Retina (tissue), 1 donor: ENCODE measurements at places on chromosomes 4 and X.

DNA sequence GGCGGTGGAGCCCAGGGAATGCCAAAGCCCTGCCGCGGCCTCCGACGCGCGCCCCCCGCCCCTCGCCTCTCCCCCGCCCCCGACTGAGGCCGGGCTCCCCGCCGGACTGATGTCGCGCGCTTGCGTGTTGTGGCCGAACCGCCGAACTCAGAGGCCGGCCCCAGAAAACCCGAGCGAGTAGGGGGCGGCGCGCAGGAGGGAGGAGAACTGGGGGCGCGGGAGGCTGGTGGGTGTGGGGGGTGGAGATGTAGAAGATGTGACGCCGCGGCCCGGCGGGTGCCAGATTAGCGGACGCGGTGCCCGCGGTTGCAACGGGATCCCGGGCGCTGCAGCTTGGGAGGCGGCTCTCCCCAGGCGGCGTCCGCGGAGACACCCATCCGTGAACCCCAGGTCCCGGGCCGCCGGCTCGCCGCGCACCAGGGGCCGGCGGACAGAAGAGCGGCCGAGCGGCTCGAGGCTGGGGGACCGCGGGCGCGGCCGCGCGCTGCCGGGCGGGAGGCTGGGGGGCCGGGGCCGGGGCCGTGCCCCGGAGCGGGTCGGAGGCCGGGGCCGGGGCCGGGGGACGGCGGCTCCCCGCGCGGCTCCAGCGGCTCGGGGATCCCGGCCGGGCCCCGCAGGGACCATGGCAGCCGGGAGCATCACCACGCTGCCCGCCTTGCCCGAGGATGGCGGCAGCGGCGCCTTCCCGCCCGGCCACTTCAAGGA lies at the start of gene FGF2:
Gene FGF2, plus strand, starts transcription at position 279 of the 705 bp plus-strand sequence. Its CDS starts 344 bp downstream, at position 623.
- DNase-seq, result peak; percentile 76

DNA sequence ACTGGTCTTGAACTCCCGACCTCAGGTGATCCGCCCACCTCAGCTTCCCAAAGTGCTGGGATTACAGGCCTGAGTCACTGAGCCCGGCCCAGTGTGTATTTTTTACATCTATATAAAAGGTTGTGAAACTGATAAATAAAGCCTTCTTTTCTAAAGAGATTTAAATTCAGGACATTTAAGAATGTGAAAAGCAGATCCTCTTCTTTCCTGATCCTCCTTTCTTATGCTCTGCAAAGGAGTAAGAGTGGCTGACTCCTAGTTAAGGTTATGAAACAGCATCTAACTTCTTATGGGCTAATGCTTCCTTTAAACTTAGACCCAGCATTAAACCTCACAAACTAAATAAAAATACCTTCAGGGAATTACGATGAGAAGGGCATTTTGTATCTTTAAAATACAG lies 197.7 kb upstream of the MAB21L2 start:
- no peak for DNase-seq

DNA sequence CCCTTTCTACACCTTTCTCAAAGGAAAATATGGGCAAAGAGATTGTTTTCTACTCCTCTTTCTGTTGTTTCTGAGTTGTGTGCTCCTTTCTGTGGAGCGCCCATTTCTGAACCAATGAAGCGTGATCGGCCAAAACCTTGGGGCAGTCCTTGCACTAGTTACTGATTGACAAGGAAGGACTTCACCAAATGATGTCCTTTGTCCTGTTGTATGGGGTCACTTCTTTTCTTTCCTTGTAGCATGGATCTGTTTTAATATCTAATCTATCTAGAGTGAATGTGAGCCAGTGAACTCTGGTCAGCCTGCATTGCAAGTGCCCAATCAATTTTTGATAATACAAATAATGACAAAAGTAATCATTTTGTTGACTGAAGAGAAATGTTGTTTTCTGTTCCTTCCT lies 94.5 kb downstream of the EGF start:
- DNase-seq, result no peak

- DNase-seq, result peak; percentile 75
Observed at GRCh38 chr4:1711571-1712215, 426 bp downstream of the SLBP start.

DNA sequence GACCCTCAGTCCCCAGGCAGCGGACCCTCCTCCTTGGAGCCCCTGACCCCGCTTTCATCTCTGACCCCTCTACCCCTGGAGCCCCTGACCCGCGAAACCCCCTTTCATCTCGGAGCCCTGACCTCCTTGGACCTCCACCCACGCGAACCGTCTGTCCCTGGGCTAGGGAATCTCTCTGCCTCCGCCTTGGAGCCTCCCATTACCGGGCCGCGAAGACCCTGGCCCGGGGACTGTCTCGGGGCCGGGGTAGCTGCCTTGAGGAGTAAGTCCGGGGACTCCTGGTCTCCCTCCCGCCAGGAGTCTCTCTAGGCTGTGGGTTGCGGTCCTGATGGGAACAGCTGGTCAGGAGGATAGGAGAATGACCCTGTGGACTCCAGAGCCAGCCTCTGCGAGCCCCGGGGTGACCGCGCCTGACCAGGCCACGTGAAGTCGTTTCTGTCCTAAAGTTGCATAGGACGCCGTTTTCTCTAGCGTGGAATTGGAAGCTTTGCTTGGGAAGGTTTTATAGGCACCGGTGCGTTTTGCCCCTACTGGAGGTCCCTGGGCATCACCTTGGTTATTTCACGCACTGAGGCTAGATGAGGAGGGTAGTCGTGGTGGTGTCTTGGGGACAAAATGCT lies 824 bp downstream of the TBC1D14 start:
- peak; percentile 56 for DNase-seq

DNA sequence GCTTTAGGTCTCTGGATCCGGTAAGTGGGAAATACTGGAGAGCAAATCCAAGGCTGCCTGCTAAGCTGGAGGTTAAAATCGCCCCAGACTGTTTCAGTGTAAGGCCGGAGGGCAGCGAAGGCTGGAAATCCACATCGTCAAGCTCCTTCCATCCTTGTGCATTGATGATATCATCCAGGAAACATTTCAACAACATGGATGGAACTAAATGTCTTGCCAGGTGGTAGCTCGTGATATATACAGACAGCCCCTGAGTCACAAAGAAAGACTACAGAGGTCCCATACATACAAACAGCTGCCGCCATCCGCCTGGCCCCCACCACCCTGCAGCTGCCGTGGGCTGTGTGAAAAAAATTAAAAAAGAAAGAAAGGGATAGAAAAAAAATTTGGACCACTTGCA lies 148.9 kb upstream of the RBPJ start:
- DNase-seq, result no peak
